ENCODE measurements at places on chromosomes 2 and 18.
A peak's percentile ranks its signal among the peaks of the same experiment; 100 is the strongest.

- no peak for DNase-seq
Measured at GRCh38 chr2:69260666-69261065, 126.4 kb downstream of the GFPT1 start.

DNA sequence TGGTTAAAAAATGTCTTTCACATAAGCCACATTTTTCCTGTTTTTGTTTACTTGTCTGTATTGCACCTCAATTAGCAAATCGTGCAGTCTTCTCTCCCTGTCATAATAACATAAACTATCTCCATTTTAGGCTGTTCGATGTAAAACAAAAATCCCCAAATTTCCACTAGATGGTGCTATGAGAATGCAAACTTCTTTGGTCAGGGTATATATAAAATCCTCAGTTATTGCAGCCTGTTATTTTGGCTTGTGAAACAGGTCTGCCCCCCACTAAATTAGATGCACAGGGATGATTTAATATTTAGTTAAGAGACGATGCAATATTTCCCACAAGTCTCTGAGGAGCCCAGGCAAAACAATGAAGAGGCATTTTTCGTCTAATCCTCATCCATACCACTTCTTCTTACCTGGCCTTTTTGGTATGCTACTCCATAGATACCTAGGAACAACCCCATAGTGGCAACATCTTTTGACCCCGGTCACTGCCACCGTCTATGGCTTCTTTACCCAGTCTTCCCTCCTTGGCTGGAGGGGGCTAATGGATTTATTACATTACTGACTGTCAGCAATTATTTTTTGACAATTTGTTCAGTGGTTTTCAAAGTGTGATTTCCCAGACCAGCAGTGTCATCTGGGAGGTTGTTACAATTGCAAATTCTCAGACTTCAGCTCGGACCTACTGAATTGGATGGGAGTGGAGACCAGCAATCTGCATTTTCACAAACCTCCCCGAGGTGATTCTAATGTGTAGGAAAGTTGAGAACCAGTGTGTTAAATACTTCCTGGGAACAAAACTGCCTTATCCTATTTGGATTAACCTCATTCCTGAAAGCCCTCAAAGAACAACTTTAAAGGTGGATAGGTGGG lies 117.4 kb upstream of the CWC22 start:
- DNase-seq: no peak

DNA sequence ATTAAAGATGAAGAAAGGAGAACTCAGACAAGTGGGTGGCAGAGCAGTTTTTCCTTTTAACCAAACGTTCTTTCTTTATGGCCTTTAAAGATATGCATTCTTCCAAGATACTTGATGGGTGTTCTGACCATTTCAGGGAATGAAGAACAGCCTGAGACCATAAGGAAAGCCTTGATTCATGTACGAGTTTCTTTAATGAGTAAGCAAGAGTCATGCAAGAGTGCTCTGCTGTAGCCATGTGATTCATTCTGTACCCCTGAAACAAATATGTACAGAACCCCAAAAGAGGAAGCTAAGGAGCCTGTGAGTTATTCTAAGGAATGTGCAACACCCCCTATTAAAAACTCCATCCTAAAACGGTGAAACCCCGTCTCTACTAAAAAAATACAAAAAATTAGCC lies 372.8 kb downstream of the MTX2 start:
- no peak for DNase-seq

- DNase-seq: peak; percentile 83
Measured at GRCh38 chr2:227406177-227407031, 18.7 kb upstream of the SCYGR1 start.

DNA sequence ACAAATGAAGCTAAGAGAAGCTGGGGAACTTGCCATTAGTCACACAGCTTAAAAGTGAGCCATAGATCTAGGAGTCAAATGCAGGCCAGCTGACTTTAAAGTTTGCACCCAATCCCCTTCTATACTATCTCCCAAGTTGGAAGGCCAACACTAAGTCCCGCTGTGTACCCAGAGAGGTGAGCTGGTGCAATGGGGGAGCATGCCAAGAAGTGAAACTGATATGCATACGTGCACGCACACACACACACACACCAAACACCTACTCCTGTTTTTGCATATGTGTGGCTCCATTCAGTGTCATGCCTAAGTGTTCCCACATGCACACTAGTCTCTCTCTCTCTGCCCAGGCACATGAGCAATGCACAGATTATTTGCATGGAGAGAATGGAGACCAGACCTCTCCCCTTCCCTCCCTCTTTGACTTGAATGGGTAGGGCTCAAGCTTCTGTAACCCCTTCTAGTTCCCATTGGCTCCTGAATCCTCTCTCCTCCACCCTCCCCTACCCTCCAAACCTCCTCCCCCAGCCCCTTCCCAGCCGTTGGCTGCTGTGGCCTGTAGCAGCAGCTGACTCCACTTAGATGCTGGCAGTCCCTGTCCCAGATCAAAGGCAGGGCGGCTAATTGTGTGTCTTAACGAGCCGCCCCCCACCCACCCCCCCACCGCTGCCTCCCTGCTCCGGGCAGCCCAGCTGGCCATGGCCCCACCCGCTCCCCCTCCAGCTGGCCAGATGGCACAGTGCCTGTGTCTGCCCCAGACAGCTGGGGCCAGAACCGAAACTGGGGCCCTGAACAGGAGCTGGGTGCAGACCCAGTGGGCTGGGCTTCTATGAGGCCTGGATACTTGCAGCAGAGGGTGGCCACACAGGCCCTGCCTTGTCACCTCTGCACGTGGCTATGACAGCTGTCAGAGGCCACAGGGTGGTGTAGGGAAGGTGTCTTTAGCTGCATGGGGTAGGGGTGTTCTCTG lies 5.6 kb downstream of the WNT10A start:
- no peak for DNase-seq

GRCh38 chr2:200476836-200477235 lies 33.0 kb downstream of the KCTD18 start:
- DNase-seq: no peak

GRCh38 chr2:63013438-63013837 lies 37.2 kb upstream of the OTX1 start:
- DNase-seq: no peak

GRCh38 chr2:145273840-145274239 lies 753.9 kb upstream of the ZEB2 start:
- DNase-seq: no peak

GRCh38 chr2:43469094-43469493 lies 126.7 kb downstream of the THADA start:
- no peak for DNase-seq

DNA sequence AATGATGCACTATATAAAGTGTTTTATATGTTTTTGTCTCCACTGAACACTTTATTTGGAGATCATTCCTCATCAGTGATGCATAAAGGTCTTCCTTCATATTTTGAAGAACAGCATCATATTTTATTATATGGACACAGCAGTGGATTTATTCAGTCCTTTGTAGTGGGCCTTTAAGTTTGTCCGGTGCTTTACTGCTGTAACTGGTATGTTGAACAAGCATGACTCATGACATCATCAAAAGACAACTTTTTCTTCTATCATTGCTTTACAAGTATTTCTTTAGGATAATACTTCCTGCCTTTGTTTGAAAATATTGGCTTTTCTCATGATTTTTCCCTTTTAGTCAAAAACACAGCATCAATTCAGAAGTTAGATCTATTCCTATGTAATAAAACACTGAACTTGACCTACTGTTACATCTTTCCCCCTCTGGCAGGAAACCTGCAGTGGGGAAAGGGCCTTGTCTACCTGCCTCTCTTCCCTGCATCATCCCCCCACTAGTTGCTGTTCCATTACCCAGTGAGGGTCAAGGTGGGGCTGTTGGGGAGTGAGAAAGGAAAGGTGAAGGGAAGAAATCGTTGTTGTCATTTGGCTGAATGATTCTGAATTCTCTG lies 241.2 kb downstream of the CYP26B1 start:
- DNase-seq: no peak

DNA sequence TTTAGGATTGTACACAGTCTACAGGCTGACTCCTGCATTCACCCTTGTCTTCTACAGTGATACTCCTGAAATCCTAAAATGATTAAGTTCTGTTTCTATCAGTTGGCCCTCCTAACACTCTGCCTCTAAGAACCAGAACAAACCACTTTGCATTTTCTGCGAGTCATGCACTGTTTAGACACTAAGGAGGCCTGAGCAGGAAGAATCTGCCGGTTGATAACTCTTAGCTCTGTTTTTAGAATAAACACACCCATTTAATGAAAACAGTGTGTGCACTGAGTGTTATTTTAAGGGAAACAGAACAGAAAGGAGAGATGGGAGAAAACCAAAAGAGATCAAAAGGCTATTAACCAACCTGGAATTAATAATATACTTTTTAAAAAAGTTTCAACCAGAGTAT lies 22.9 kb upstream of the SSB start:
- DNase-seq: no peak
